CMK (cell line): ENCODE measurements at places on chromosomes 3 and 15.

GRCh38 chr3:64865839-64866570 is 178.2 kb upstream of the ADAMTS9 start:
- no peak for DNase-seq

GRCh38 chr3:13498354-13499060 is 18.4 kb downstream of the HDAC11 start:
- DNase-seq = no peak

- no peak for DNase-seq
Observed at GRCh38 chr15:96285729-96286254, 44.7 kb upstream of the NR2F2 start.

GRCh38 chr3:10317311-10317960 is 3.5 kb downstream of the SEC13 start:
- DNase-seq = no peak

DNA sequence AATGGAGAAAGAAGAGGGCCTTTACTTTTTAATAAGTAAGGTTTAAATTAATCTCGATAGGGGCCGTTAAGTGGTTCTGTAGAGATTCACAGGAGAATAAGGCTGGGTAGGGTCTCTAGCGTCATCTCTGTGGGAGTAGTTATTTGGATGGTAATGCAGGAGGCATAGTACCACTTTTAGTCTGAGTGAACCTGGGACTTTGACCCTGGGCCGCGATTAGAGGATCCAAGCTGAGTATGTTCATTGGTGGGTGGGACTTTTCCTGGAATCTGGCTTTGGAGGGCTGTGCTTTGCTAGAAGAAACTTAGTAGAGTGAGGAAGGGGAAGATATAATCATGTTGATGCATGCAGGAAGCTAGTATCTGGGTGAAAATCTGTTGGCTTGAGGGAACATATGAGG is 4.0 kb downstream of the LPP start:
- no peak for DNase-seq

DNA sequence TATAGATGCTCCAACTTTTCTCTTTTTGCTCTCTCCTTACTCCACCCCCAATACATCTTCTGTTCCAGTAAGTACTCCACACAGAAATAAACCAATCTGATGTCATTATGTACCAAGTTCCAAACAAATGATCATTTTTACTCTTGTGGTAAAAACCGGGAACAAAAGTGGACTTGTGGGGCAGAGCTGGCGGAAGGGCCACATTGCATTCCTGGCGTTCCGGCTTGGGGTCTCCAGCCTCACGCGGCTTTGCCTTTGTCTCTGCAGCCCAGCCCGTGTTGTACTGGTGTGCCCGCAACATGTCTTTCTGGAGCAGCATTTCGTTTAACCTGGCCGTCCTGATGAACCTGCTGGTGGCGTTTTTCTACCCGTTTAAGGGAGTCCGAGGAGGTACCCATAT is 184.4 kb upstream of the BHLHE40 start:
- no peak for DNase-seq
